ENCODE measurements at places on chromosomes 2 and 18. TPM values are rescaled to one million over a fixed set of nuclear protein-coding genes. Genes with fewer than 3 reads are reported as not detected.
A peak's percentile ranks its signal among the peaks of the same experiment; 100 is the strongest.

Gene CDH20
- 0.09 TPM for total RNA-seq

DNA sequence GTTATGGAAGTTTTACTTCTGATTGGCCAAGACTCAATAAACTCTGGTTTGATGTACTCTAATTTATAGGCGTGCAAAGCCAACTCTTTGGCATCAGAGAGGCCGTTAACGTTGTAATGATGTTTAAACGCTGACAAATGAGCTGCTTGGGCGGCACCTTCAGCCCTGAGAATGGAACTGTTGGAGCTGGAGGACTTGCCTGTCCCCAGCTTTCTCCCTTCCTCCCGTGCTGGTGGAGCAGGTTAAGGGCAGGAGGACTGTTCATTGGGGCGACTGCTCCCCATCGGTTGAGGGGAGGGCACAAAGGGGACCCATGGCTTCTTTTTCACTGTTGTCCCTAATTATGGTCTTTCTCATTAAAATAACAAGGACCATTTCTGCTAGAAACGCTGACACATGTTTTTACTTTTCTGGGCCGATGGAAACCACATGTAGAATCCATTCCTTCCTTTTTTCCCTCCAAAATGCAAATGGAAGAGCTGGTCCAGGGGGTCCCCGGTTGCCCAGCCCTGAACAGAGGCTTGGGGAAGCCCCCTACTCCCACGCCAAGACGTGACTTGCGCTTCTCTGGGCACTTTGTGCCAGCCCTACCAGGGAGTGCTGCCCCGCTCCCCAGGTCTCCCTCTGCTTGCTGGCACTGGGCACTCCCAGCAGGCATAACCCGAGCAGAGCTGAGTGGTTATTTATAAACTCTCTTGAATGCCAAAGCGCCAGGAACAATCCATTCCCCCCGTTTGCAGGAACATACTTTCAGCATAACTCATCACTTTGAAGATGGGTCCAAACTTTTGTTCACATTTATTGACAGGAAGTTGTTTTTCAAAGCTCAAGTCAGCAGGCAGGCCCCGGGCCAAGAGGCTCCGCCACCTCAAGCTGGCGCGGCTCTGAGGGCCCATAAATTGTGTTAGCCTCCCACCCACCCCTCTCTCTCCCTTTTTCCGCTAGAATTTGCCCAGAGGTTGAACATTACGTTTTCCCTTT is 170.1 kb downstream of the ASB1 start:
- no peaks in the 10 kb centered on the region for H3K4me1 ChIP-seq
- H3K27me3 ChIP-seq, result peaks cover 1% of the 10 kb centered on the region
- H3K36me3 ChIP-seq, result no peaks in the 10 kb centered on the region
- H3K27ac ChIP-seq, result no peak overlapping the region
- no peak overlapping the region for H3K4me3 ChIP-seq
- no peak for DNase-seq

Gene LOXHD1
- total RNA-seq, result 0.05 TPM

- no peak overlapping the region for H3K4me3 ChIP-seq
- no peak for DNase-seq
- peaks cover 18% of the 10 kb centered on the region for H3K27me3 ChIP-seq
- H3K27ac ChIP-seq, result no peak overlapping the region
Measured at GRCh38 chr18:34970106-34970505, 71.1 kb upstream of the MAPRE2 start.

Gene PCGF1
- 28.7 TPM for total RNA-seq

DNA sequence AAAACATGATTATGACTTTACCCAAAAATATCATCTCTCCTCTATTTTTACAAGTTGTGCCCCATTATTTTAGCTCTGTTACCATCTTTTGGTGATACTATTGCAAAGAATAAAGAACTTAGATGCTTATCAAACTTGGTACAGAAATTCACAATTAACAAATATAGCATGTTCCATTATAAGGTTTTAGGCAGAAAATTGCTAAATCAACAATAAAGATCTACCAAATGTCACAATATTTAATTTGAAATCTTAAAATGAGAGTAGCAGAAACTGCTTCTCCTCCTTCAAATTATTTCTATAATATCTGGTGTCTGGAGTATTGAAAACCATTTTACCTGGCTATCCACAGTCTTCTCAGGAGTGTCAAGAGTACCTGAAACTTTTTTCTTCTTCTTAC is 8.7 kb downstream of the NIFK start:
- peak overlapping the region; percentile 83 for H3K27ac ChIP-seq
- DNase-seq, result no peak
- peaks cover 64% of the 10 kb centered on the region for H3K36me3 ChIP-seq
- peaks cover 43% of the 10 kb centered on the region for H3K4me1 ChIP-seq
- no peak overlapping the region for H3K4me3 ChIP-seq

GRCh38 chr2:62604336-62604735 is 98.3 kb upstream of the TMEM17 start:
- H3K27me3 ChIP-seq, result peaks cover 17% of the 10 kb centered on the region
- no peak for DNase-seq
- no peaks in the 10 kb centered on the region for H3K4me1 ChIP-seq
- no peaks in the 10 kb centered on the region for H3K36me3 ChIP-seq

Gene ASB18
- total RNA-seq, result not detected

DNA sequence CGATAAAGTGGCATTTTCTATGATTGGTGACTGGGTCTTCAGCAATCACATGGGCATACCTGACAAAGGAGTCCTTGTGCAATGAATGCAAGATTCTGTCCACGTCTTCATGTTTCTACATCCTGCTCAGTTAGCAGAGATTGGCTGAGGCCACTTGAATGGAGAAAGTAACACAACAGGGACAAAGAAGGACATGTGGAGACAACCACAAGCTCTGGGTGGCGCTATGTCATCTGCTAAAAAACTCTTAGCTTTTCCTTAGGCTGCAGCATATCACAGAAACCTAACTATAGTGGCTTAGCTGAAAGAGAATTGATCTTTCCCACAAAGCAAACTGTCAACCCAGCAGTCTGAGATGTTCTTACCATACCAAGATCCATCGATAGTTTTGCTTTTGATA is 1109.7 kb downstream of the SOCS6 start:
- peak; percentile 14 for DNase-seq
- H3K27me3 ChIP-seq, result no peaks in the 10 kb centered on the region
- no peaks in the 10 kb centered on the region for H3K36me3 ChIP-seq
- no peak overlapping the region for H3K4me3 ChIP-seq
- H3K27ac ChIP-seq, result no peak overlapping the region
- H3K4me1 ChIP-seq, result no peaks in the 10 kb centered on the region

Gene ALKAL2
- total RNA-seq, result not detected

DNA sequence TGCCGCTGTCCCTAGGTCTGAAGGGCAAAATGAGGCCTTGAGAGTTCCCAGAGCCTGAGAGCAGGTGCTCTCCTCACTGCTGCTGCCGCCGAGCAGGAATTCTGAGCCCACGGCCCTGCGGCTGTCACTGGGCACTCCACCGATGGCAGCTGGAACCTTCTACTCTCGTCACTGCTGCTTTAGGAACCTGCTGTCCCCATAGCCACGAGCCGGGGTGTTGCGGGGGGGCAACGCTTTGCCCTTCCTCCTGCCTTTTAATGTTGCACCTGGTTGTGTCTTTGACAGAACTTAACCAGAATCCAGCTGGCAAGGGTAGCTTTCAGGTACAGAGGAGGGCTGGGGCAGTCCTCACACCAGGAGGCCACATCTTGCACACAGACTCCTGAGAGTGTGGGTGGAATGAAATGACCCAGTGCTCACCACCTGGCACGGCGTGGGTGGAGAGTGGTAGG is 32.3 kb downstream of the NCK2 start:
- H3K4me3 ChIP-seq, result peak overlapping the region; percentile 47
- peaks cover 95% of the 10 kb centered on the region for H3K4me1 ChIP-seq
- H3K27me3 ChIP-seq, result no peaks in the 10 kb centered on the region
- peaks cover 55% of the 10 kb centered on the region for H3K36me3 ChIP-seq

Gene DUSP2
- total RNA-seq, result 407 TPM
